ENCODE measurements at places on chromosomes 1 and 21.

- no peak for DNase-seq
Measured at GRCh38 chr1:111204201-111204982, 3.9 kb upstream of the DENND2D start.

DNA sequence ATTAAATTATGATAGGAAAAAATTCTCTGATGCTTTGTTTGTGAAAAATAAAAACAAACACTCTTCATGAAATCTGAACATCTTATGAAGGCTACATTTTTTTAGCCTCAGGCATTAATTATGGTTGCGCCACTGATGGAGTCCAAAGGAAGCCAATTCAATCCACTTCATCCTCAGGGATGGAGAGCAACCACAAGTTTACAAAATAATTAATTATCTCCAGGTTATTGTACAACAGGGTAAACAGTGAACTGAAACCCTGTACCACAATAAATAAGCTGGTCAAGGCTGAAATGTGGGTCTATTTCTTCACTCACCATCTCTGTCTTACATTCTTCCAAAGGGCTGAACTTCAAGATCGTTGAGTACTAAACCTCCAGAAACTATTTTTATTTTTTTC lies 49.2 kb downstream of the MRPL39 start:
- no peak for DNase-seq

GRCh38 chr1:31306278-31306677 lies 9.4 kb downstream of the ZCCHC17 start:
- no peak for DNase-seq

DNA sequence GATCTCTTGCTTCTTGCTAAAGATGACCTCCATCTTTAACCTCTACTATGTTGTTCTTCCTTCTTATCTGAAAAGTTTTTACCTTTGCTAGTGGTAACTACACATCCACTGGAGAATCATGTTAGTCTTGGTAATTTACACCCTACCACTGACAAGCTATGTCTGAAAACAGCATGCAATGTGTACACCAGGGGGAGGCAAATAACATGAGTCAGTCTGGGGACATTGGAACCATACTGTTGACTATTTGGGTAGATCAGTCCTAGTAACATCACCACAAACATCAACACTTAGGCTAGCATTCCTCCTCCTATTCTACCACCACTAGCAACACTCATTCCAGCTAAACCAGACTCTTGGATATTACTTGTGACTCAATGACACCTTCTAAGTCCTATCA lies 549.0 kb downstream of the KCNT2 start:
- no peak for DNase-seq

DNA sequence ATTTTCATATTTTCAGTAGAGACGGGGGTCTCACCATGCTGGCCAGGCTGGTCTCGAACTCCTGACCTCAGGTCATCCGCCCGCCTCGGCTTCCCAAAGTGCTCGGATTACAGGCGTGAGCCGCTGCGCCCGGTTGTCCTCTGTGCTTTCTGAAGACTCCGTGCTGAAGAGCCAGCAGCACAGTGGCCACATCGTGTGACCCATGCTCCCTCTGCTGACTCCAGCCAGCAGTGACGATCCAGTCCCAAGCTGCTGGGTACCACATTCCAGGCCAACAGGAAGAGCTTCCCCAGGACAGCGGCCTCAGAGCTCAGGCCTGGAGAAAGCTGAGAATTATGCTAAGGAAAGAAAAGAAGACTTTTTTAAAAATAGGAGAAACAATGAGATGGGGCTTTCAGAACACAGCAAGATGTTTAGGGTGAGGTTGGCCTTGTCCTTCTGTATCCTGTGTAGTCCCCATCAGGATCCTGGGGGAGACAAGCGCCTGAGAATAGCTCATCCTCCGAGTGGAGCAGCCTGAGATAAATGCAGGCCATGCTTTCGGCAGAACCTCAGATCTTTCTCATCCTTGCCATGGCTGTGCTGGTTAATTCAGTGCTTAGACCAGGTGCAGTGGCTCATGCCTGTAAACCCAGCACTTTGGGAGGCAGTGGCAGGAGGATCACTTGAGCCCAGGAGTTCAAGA lies 207.1 kb downstream of the SLC35F3 start:
- peak; percentile 51 for DNase-seq
